ENCODE measurements at places on chromosomes 16 and 17. TPM values are rescaled to one million over a fixed set of nuclear protein-coding genes. Genes with fewer than 3 reads are reported as not detected.

DNA sequence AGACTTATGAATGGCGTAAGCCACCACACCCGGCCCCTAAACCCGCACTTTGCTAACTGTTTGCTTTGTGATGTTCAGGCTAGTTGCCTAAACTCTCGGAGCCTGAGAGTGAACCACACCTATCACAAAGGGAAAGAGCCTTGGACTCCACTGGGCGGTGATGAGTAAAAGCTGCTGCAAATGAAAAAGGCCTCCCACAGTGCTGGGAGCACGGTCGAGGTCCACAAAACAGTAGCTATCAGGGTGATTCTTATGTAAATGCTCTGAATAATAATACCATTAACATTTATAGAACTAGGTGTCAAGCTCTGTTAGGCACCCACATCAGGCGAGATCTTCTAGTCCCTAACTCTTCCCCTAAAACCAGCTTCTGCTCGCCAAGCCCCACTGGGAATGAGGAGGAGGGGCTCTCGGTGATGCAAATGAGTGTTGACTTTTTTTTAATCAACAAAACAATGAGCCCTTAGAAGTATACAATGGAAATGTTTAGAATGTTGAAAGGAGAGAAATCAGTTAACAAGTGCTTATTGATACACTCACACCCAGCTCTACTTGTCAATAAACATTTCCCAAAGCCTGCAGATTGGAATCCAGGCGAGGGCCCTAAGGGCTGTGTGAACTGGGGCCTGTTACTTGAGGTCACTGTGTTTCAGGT, 19.8 kb downstream of the FBRS start:
- DNase-seq, result no peak

- no peak for DNase-seq
Observed at GRCh38 chr17:41986634-41987033, 20.0 kb downstream of the CNP start.

GRCh38 chr17:49996121-49996494, 1.1 kb upstream of the DLX3 start:
- DNase-seq, result no peak

GRCh38 chr17:8473451-8474192, 37.9 kb downstream of the NDEL1 start:
- DNase-seq, result no peak

DNA sequence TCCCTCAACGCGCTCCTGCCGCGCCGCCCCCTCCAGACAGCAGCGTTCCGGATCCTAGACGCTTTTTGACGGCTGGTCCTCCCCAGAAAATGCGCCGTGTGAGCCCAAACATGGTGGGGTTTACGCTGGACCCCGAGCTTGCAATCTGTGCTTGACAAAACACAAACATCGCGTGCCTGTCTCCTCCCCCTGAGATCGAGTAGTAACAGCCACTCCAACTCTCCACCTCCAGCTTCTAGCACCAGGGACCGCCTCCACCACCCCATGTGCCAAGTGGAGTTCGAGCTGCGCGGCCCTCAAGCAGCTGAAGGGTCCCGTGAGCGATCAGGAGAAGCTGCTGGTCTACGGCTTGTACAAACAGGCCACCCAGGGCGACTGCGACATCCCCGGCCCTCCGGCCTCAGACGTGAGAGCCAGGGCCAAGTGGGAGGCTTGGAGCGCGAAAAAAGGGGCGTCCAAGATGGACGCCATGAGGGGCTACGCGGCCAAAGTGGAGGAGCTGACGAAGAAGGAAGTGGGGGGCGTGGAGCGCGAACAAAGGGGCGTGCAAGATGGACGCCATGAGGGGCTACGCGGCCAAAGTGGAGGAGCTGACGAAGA, 656 bp upstream of the GEMIN4 start:
- peak; percentile 93 for DNase-seq

- DNase-seq, result no peak
Observed at GRCh38 chr16:35506018-35506897, 2046.8 kb downstream of the TP53TG3F start.

DNA sequence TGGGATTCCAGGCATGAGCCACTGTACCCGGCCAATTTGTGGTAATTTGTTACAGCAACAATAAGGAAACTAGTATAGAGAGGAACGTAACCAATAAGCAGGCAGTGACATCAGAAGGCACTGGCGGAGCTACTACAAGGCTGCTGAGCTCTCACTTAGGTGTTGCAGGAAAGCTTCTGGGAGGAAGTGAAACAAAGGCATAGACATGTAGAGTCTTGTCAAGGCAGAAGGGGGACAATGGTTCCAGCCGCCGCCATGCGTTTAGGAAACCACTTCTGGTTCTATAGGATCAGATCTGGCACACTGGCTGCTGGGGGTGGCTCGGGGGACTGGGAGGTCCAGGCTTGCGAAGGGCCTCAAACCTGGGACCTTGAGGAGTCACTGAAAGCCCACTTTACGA, 9.4 kb upstream of the CPSF4L start:
- DNase-seq, result peak; percentile 6

DNA sequence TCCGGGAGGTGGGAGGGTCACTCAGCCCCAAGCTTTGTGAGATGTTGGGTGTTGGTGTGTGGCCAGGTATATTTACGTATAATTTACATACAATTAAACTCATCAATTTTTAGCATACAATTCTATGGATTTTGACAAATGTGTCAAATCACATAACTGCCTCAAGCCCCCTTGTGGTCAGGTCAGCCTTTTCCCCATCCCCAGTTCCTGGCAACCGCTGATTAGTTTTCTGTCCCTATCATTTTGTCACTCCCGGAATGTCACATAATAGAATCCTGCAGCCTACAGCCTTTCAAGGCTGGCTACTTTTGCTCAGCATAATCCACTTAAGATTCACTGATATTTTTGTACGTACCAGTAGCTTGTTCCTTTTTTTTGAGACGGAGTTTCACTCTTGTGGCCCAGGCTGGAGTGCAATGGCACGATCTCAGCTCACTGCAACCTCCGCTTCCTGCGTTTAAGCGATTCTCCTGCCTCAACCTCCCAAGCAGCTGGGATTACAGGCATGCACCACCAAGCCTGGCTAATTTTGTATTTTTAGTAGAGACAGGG, 19.3 kb upstream of the RAI1 start:
- no peak for DNase-seq

GRCh38 chr17:55325406-55325805, 60.6 kb downstream of the HLF start:
- DNase-seq, result no peak

- no peak for DNase-seq
Observed at GRCh38 chr16:87586201-87586782, 16.0 kb upstream of the JPH3 start.

- peak; percentile 63 for DNase-seq
Observed at GRCh38 chr17:42135664-42136653, 13.4 kb downstream of the HSPB9 start.

DNA sequence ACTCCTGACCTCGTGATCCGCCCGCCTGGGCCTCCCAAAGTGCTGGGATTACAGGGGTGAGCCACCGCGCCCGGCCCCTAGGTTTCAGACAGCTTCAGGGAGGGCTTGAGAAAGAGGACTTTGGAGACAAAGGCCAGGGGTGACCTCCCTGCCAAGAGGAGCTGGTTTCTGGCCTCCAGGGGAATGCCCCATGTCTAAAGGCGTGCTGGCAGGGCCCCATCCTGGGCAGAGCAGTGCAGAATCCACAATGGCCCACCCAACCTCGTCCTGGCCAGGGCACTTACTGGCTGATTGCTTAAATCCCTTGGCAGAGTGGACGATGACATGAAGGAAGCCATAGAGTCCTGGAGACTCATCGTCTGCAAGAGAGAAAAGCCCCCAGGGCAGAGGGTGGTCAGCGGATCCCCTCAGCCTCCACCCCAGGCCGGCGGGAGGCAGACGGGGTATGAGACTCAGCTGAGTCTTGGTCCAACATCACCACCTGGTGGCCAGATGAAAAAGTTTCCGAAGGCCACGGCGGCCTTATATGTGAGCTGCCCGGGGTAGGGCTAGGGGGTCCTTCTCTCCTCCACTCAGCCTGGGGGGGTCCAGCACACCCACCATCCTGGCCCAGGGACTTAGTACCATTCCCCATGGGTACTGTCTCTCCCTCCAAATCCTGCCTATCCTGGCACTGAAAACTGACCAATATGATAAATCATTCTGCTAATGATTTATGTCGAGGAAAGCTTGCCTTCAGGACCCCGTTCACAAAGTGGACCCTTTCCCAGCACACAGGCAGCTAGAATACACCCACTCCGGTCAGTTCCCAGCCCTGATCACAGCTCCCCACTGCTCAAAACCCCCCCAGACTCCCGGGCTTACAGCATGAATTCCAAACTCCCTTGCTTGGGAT, 59.1 kb downstream of the TIMM22 start:
- DNase-seq, result peak; percentile 86

GRCh38 chr17:65163990-65164495, 26.9 kb downstream of the RGS9 start:
- DNase-seq, result no peak

DNA sequence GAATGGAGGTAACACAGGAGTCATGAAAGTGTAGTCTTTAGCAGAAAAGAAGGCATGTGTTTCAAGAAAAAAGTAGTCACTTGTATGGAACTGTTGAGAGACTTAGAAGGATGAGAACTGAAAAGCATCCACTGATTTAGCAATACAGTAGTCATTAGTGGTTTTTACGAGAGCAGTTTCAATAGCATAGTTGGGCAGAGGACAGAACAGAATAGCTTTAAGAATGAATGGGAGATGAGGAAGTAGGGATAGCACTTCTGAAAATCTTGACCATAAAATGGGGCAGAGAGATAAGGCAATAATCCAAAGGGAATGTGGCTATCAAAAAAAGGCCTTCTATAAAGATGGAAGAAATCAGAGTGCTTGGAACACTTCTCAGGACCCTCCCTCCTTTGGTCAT, 64.8 kb upstream of the C17orf78 start:
- DNase-seq, result no peak

DNA sequence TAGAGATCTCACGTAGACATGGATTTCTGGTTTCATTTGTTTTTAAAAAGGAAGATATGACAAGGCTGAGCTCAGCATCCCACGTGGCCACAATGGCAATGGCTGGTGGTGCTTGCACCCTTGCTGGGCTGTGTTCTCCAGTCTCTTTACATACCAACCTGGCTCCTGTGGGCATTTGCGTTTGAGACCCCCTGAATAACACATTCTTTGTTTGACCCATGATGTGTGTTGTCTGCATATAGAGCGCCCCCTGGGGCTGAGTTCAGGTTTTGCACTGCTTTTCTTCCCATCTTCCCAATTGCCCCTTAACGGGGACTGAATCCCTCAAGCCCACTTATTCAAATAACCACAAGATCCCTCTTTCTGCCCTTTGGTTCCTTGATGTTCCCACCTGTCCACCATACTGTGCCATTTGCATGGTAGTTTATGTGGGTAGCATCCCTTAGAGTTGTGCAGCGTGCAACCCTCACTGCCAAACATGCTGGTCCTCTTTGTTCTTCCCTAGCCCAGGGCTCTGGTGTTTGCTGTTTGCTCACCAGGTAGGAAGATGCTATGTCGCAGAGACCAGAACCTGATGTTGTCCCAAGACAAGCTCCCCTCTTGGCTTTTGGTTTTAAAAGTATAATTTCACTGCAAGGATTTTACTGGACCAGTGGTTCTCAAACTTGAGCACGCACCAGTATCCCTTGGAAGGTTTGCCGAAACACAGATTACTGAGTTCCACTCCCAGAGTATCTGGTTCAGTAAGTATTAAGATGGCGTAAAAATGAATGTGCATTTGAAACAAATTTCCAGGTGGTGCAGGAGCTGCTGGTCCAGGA, 38.5 kb upstream of the NKD1 start:
- DNase-seq, result no peak

DNA sequence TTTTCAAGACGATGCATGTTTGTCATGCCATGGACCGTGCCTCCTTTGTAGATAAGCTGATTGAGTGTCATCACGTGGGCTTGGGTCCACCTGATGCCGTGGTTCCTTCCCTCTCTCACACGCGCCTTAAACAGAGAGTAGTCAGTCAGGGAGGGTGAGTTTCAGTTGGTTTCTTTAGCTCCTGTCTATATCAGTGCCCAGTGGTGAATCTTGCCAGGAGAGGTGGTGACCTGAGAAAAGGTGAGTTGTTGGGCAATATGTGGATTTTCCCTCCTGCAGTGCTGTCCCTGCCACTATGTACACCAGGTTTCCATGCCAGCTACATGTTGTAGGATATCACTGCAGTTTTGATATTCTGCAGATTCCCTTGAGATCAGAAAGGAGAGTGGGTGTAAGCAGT, 129.7 kb downstream of the LAT start:
- peak; percentile 32 for DNase-seq

The ADGRG1 gene
- 16.2 TPM for total RNA-seq

The CYBA gene
- 53.9 TPM for total RNA-seq

The FOXJ1 gene
- not detected for total RNA-seq

The SHISA9 gene
- 0.28 TPM for total RNA-seq

The LRRC75A gene
- total RNA-seq, result 1.3 TPM

The NPB gene
- 0.18 TPM for total RNA-seq

The CD300E gene
- total RNA-seq, result 0.94 TPM

The CDRT15L2 gene
- not detected for total RNA-seq

The TEKT1 gene
- total RNA-seq, result not detected

The KRTAP16-1 gene
- total RNA-seq, result not detected

The NGFR gene
- 39.8 TPM for total RNA-seq

Data from right cardiac atrium (tissue), 5 donors.